Panc1 (cell line): ENCODE measurements at places on chromosomes 1 and 21.

DNA sequence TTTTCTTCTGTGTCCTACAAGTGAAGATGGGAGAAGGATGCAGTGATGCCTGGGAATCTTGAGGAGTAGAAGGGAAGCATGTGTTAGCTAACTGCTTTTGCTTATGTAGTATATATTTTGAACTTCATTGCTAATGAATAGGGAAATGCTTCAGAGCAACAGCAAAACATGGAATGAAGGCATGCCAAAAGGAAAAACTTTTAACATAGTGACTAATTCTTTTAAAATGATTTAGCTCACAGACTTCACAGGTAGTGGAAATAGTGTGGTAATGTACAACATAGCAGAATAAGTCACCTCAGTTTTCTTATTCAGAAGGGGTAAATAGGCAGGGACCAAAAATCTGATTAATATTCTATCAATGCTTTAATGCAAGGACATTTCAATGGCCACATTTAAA is 95.5 kb downstream of the LYPLAL1 start:
- no peak for DNase-seq

GRCh38 chr1:30054126-30054525 is 669.3 kb downstream of the MATN1 start:
- DNase-seq, result no peak

GRCh38 chr1:13930151-13930550 is 230.2 kb downstream of the PRDM2 start:
- DNase-seq, result no peak

DNA sequence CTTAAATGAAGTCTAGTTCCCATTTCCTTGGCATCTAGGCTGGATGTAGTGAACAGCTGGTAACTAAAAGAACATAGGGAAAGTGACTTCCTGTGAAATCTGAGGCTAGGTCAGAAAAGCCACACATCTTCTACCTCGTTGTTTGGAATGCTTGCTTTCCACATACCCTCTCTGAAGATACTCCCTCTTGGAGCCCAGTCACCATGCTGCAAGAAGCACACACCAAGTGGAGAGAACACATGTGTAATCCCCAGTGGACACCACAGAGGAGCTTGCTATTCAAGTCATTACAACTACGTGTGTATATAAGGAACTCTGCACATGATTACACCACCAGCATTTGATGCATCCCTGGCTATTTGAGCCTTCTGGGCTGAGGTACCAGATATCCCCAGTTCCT is 125.9 kb downstream of the RGS21 start:
- no peak for DNase-seq

GRCh38 chr1:90706437-90707362 is 10.4 kb downstream of the BARHL2 start:
- DNase-seq, result no peak

- DNase-seq, result no peak
Measured at GRCh38 chr1:55063577-55063942, 24.2 kb downstream of the PCSK9 start.

DNA sequence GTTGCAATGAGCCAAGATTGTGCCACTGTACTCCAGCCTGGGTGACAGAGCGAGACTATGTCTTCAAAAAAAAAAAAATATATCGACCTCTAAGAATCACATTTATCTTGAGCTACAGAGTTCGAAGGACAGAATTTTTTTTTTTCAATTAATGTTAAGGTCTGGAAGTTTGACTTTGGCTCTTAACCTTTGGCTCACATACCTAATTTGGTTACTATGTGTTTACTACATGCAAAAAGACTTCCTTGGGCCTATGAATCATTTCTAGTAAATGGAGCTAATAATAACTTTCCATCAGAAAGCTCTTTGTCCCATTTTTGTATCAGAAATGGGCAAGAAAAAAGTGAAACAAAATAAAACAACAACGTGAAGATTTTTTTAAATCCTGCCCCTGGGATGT is 351.2 kb downstream of the SMYD3 start:
- DNase-seq, result no peak

DNA sequence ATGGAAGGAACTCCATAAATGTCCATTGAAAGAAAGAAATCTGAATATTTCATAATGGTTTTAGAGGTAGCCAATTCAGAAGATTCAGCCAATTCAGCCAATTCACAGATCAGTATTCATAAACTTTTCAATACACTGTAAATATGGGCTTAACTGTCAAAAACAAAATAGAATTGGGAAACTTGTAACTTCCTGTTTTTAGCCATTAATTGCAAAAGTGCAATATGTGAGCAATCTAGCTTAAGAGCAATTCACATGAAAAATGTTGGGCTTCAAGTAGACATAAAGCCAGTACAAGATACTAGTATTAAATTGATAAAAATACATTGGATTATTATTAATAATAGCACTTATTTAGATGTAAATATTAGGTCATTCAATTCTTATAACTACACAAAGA is 27.5 kb upstream of the PLPPR4 start:
- DNase-seq, result no peak

- DNase-seq, result no peak
Measured at GRCh38 chr1:54272134-54272533, 72.2 kb downstream of the MRPL37 start.

- DNase-seq, result no peak
Measured at GRCh38 chr1:192702212-192702902, 66.4 kb downstream of the RGS13 start.

- no peak for DNase-seq
Measured at GRCh38 chr1:39836595-39837110, 46.7 kb downstream of the TRIT1 start.

DNA sequence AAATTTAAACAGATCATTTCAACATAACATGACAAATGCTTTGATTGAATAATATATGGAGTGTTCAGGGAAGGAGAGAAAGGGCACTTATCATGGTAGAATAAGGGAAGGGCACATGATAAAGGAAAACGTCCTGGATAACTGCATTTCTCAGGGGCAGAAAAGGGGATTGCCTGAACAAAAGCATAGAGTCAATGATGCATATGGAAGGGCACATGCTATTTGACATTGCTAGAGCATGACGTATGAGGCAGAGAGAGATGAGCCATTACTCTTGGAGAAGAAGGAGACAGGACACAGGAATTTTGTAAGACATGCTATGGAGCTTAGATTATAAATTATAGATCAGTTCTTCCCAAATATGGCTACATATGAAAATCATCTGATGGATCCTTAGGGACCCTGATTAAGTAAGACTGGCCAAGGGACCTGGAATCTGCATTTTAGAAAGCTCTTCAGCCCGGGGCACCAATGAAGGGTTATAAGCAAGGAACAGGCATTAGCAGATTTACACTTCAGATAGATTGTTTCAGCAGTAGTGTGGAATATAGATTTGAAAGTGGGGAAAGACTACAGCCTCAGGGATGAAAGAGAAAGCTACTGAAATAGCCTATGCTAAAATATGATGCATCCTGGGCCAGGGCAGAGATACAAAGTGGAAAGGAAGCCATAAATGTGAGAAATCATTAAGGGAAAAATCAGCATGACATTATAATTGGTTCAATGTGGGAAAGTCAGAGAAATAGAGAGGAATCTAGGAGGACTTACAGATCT is 21.3 kb downstream of the FMO2 start:
- no peak for DNase-seq

- no peak for DNase-seq
Measured at GRCh38 chr1:190808035-190808434, 330.4 kb upstream of the BRINP3 start.

- no peak for DNase-seq
Measured at GRCh38 chr1:112704391-112704933, 2.5 kb downstream of the RHOC start.

DNA sequence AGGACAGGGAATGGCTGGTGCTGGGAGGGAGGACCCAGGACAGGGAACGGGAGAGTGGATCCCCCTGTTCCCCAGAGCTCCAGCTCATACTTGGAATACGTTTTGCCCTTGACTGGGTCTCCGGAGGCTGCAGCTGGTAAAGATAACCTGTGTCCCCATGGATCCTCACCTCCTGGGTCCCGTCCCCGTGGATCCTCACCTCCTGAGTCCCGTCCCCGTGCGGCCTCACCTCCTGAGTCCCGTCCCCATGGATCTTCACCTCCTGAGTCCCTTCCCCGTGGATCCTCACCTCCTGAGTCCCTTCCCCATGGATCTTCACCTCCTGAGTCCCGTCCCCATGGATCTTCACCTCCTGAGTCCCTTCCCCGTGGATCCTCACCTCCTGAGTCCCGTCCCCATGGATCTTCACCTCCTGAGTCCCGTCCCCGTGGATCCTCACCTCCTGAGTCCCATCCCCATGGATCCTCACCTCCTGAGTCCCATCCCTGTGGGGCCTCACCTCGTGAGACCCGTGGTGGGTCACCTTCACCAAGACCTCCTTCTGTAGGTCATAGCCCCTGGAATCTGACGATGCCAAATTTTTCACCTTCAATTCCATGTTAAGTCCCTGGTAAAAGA is 61.4 kb downstream of the SCCPDH start:
- DNase-seq, result no peak

GRCh38 chr1:16977377-16977776 is 3.0 kb downstream of the MFAP2 start:
- no peak for DNase-seq

GRCh38 chr1:96072021-96072420 is 649.6 kb upstream of the PTBP2 start:
- DNase-seq, result no peak

GRCh38 chr1:34907487-34908090 is 21.9 kb downstream of the DLGAP3 start:
- DNase-seq, result no peak

DNA sequence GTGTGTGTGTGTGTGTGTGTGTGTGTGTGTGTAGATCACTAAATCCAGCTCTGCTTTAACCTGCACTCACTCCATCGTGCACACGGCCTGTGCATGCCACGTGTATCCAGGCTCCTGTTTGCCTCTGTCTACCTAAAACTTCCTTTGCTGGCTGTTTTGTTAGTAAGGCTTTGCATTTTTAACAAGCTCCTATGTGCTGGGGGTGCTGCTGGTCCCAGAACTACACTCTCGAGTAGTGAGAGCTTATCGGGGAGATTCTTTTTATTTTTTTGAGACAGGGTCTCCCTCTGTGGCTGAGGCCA is 596 bp upstream of the TCEA3 start:
- DNase-seq, result no peak

DNA sequence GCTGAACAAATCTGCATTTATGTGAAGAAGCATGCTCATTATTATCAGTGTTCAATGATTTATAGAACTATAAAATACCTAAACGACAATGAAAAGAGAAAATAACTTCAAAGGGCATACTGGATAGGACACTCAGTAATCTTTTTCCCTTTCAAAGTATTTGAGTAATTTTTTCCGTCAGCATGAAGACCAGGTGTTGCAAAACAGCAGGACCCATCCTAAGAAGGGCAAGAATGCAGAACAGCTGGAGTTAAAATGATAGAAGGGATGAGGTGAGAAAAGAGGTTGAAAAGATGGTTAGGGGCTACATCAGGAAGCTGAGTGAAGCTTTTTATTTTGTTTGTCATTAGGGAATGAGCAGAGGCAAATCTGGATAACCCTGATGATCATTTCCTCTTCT is 7.1 kb upstream of the RGS18 start:
- DNase-seq, result no peak

- DNase-seq, result no peak
Measured at GRCh38 chr1:182394055-182394775, 2.6 kb upstream of the GLUL start.

- no peak for DNase-seq
Measured at GRCh38 chr1:240194120-240194519, 102.4 kb downstream of the FMN2 start.

GRCh38 chr1:3107201-3107600 is 38.2 kb downstream of the PRDM16 start:
- DNase-seq, result no peak

GRCh38 chr1:116574581-116575291 is 3.9 kb upstream of the CD58 start:
- no peak for DNase-seq
